Pulmonary artery endothelial cell (primary cell): ENCODE measurements at places on chromosomes 13 and 19. TPM values are rescaled to one million over a fixed set of nuclear protein-coding genes. Genes with fewer than 3 reads are reported as not detected.

GRCh38 chr13:33610438-33611120 lies 207.4 kb upstream of the RFC3 start:
- DNase-seq, result no peak

GRCh38 chr13:22925881-22926747 lies 254.7 kb upstream of the SGCG start:
- no peak for DNase-seq

DNA sequence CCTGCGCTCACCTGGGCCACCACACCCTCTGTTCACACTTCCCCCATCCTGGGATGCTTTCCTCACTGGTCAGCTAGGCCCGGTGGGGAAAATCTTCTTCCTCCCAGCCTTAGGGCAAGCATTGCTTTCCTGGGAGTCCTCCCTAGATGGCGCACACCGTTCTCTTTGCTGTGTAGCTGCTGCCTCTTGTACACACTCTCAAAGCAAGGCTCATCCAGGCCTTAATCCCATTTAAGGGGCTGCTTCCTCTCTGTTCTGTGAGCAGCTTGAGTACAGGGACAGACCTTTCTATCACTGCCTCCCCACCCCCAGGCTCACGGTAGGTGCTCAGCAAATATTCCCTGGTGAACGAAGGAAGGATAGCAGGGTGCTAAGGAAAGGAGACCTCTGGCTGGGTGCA lies 11.1 kb downstream of the SLC7A10 start:
- DNase-seq, result no peak

DNA sequence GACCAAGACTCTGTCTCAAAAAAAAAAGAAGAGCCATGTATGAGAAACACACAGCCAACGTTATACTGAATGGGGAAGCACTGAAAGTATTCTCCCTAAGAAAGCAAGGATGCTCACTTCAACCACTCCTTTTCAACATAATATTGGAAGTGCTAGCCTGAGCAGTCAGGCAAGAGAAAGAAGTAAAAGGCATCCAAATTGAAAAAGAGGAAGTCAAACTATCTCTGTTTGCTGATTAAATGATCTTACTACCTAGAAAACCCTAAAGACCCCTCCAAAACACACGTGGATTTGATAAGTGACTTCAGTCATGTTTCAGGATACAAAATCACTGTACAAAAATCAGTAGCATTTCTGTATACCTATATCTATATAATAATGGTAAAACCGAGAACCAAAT lies 16.2 kb downstream of the WBP4 start:
- no peak for DNase-seq

GRCh38 chr19:34332027-34332760 lies 32.8 kb upstream of the GPI start:
- DNase-seq, result peak; percentile 74

GRCh38 chr19:32154418-32154817 lies 191.0 kb upstream of the ZNF507 start:
- no peak for DNase-seq

DNA sequence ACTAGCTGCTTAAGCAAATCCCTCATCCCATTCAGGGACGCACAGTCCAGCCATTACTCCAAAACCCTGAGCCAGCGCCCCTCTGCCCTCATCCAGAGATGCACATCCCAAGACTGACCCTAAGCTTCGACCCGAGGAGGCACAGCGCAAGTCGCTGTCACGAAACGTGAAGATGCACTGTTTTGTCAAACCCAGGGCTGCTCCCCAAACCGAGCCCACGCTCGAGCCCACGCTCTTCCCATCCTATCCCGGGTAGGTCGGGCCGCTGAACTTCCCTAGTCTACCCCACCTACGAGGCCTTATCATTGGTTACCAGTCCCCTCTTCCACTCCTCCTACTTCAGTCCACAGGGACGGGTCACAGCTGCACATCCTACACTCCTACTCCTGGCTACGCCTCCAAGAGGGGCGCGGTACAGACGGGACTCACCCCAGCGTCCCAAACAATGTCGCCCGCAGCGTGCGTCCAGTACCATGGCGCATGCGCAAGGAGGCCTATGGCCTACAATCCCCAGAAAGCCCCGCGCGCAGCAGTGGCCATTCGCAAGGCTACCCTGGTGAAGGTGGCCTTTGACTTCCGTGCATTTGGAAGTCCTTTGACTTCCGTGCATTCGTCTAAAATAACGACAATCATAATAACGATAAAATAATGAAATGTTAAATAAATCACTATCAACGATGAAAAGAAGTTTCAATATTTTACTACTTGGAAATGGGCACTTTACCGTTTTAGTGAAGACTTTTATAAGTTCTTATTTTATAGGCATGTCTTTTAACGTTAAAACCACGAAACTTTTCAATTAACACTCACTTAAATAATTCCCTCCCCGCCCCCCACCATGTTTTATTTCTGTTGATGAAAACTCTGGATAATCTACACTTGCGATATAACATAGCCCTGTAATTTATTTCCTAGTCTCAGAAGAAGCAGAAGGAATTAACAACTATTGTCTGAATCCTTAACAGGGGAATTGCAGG lies at the start of gene ZNF285:
Gene ZNF285 (minus strand): TSS at position 470 of the 977 bp plus-strand sequence. CDS start 4,395 bp downstream, outside the sequence.
- peak; percentile 88 for DNase-seq

DNA sequence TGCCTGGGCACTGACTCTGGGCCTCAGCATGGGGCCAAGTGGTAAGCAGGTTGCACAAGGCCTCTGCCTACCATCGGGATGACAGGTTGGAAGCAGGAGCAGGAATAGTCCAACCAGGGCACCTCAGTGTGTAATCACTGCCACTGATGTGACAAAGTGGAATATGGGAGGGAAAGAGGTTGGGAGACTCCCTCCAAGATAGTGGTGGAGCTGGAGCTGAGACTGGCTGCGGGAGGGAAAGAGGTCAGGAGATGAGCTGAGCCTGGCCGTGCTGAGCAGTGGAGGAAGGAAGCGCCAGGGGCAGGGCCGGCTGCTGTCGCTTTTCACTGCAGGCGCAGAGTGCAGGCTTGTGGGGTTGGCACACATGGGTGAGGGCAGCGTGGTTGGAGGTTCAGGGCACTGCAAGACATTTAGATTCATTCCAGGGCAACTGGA lies 6.8 kb downstream of the UPF3A start:
- no peak for DNase-seq

DNA sequence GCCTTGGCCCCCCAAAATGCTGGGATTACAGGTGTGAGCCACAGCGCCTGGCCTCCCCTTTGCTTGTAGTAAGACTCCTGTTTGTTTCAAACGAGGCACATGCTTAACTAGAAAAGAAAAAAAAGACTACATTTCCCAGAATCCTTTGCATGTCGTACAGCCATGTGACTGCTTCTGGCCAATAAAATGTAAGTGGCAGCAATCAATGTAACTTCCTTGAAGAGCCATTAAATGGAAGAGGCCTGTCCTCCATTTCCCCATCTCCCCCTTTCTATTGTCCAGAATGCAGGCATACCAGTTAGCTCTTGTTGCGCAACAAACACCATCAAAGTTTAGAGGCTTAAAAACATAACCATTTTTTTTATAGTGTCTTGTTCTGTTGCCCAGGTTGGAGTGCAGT lies 10.4 kb upstream of the GPR32 start:
- DNase-seq, result no peak

DNA sequence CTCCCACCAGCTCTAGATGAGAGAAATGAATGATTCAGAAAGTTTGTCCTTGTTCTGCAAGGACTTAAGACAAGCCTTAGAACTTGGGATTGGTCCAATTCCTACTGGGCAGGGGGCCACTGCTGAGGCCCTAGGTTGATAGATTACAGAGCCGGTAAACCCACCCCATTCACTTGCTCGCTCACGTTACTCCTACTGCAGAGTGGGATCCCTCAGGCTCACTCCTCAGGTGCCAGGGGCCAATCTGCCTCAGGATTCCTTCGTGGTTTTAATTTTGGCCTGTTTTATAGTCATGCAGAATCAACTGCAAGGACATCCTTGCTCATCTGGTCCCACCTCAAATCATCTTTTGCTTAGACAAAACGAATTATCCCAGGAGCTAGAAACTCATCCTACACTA lies 59.0 kb downstream of the SERP2 start:
- no peak for DNase-seq

- DNase-seq, result no peak
Observed at GRCh38 chr13:41254902-41255301, 8.5 kb downstream of the MTRF1 start.

DNA sequence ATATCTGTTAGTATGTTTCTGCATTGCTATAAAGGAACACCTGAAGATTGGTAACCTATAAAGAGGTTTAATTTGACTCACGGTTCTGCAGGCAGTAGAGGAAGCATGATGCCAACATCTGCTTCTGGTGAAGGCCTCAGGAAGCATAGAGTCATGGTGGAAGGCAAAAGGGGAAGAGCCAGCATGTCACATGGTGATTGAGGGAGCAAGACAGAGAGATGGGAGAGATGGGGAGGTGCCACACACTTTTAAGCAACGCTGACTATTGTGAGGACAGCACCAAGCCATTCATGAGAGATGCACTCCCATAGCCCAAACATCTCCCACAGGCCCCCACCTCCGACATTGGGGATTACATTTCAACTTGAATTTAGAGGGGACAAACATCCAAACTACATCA lies 32.8 kb downstream of the COG6 start:
- DNase-seq, result no peak

DNA sequence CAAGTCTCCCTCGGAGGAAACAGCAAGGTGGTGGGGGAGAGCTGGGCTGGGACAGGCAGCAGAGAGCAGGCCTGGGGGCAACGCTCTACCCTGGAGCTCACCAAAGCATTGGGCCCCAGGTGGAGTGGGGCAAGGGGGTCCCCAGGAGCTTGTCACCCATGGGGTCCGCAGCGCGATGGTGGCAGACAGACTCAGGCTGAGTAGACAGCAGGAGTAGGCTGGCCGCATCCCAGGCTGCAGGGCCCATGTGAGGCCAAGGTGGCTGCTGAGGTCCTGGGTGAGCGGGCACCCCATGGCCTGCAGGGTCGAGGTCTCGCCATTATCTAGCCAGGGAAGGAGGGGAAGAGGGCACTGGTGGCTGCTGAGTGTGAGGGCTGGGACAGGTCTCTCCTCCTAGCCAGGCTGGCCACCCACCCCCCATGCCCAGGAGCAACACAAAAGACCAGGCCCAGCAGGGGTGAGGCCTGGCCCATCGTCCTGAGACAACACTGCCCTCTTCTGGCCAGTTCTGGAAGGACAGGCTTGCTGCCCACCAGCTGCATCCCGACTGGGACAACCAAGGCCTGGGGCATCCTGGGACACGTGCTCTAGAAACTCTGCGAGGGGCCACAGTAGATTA lies 33.1 kb downstream of the CEBPG start:
- no peak for DNase-seq

GRCh38 chr19:35069696-35070095 lies 28.2 kb downstream of the HPN start:
- no peak for DNase-seq

DNA sequence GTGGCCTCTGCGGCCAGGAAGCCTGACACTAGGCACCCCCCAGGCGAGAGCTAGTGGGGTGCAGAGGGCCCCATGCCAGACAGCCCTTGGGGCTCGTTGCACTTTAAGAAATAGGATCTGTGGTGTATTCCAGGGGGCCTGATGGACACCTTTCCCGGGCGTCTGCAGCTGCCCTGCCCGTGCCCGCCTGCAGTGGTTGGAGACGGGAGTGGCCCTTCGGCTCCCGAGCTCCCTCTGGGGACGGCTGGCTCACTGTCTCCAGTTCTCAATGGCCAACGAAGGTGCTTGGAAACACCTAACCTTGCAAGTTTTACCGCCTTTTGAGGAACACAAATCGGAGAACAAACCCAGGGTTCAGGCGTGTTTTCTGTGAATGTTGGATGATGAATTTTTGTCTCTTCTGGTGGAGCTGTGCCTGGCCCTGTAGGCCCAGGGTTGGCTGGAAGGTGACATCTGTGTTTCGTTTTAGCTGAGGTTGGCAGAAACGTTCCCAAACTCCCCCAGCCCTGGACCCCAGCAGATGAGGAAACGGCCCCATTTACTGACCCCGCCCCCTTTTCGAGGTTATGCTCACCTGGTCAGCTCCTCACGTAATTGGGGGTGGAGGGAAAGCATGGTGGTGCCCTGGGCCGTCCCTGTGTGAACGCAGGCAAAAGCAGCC lies 17.4 kb upstream of the NPAS1 start:
- no peak for DNase-seq

- DNase-seq, result no peak
Observed at GRCh38 chr13:36696410-36697010, 22.7 kb downstream of the SERTM1 start.

- no peak for DNase-seq
Observed at GRCh38 chr19:35150445-35150844, 4.1 kb upstream of the FXYD5 start.

DNA sequence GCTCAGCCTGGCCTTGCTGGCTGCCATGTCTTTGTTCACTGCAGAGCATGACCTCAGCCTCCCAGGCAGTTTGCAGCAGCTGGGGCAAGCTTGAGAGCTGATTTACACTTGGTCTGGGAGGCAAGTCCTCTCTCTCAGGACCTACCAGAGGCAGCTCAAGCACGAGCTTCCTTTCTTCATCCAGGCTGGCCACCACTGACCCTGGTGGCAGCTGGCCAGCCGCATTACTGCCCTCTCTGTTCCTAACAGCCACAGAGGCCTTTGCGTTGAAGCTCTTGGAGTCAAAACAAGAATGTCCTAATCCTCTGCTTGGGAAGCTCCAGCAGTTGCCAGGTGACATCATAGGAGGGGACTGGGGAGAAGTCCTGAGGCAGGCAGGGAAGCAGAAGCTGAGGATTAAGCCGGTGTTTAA lies 85.7 kb downstream of the NUFIP1 start:
- DNase-seq, result no peak

- no peak for DNase-seq
Observed at GRCh38 chr13:110560601-110561343, 750 bp downstream of the RAB20 start.

- no peak for DNase-seq
Observed at GRCh38 chr13:45773236-45773635, 71.1 kb downstream of the CBY2 start.

LRRC63 gene
- 0.07 TPM in 1 of 2 replicates, not detected in the other for total RNA-seq

FUT1 gene
- 8.0 and 10.3 TPM in 2 replicates for total RNA-seq

PLEKHA4 gene
- total RNA-seq, result 5.1 and 6.1 TPM in 2 replicates

IGFL4 gene
- 0.07 TPM in 1 of 2 replicates, not detected in the other for total RNA-seq

A1BG gene
- total RNA-seq, result 2.2 and 5.3 TPM in 2 replicates

DCT gene
- not detected in 2 replicates for total RNA-seq

CERS4 gene
- 1.3 and 2.5 TPM in 2 replicates for total RNA-seq

CGB7 gene
- total RNA-seq, result 0.33 TPM in 1 of 2 replicates, not detected in the other

USE1 gene
- 19.1 and 19.3 TPM in 2 replicates for total RNA-seq

NOTCH3 gene
- 0.95 and 1.1 TPM in 2 replicates for total RNA-seq

SULT2B1 gene
- total RNA-seq, result 0.07 TPM in 1 of 2 replicates, not detected in the other

ZBTB7A gene
- total RNA-seq, result 12.5 and 12.9 TPM in 2 replicates

JSRP1 gene
- total RNA-seq, result 0.07 and 0.39 TPM in 2 replicates

CABP5 gene
- total RNA-seq, result not detected in 2 replicates

LHB gene
- 0.26 TPM in 1 of 2 replicates, not detected in the other for total RNA-seq

ZNF543 gene
- 9.6 and 10.7 TPM in 2 replicates for total RNA-seq
